Activated T-cell treated with anti-CD3 and anti-CD28 coated beads for 4 hours (primary cell): ENCODE measurements at places on chromosomes 4 and X.

- no peak for DNase-seq
These were observed 641.1 kb downstream of the MID1IP1 start for GRCh38 chrX:39442332-39442731.

GRCh38 chr4:119589165-119589564 is 39.4 kb downstream of the PDE5A start:
- no peak for DNase-seq

DNA sequence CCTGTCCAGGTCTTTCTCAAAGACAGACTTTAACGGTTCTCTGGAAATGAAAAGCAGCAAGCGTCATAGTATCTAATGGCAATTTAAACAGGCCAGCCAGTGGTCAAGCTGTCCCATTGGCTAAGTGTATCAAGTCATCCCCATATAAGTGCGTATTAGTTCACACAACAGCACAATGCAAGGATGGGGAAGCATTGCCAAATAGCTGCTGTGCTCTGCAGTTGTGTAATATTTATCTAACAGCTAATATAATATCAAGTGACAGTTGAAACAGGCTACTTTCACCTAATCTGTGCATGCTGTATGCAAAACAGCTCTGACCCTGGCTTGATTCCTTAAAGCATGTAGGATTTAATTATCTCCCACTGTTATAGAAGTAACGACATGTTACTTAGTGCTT is 134.8 kb upstream of the PPARGC1A start:
- no peak for DNase-seq

GRCh38 chr4:82053396-82053795 is 320.4 kb downstream of the HNRNPD start:
- DNase-seq, result no peak

DNA sequence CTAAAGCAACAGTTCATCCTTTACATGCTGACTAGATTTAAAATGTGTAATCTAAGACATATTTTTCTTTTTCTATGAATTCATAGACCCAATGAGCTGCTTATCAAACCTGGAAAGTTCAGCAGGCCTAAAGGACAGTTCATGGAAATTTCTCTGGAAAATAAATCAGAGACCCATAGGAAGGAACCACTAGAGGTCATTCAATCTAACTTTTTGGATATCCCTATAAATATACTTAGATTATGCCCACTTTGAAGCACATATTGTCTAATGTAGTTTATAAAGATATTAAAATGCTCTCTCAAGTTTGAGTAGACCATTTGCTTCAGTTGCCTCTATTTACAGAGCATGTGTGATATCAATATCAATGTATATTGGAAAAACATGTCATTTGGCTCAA is 473.0 kb downstream of the FAT4 start:
- no peak for DNase-seq
